ENCODE measurements at places on chromosomes 7 and 10. TPM values are rescaled to one million over a fixed set of nuclear protein-coding genes. Genes with fewer than 3 reads are reported as not detected.

Gene MLLT10
- total RNA-seq, result 102 TPM

Gene PHKG1
- total RNA-seq, result 4.7 TPM

Gene SFMBT2
- 18.4 TPM for total RNA-seq

Gene ENTPD7
- total RNA-seq, result 16.7 TPM

Gene SPDYE2B
- not detected for total RNA-seq

Gene THNSL1
- total RNA-seq, result 13.0 TPM

Gene MYL7
- total RNA-seq, result not detected

Gene SEC61A2
- total RNA-seq, result 35.6 TPM

Gene PILRA
- total RNA-seq, result 1.8 TPM

Gene ZNF32
- 51.3 TPM for total RNA-seq

Gene RELN
- total RNA-seq, result 144 TPM

Gene FXYD4
- total RNA-seq, result not detected

Gene HHEX
- 2.9 TPM for total RNA-seq

Gene IDI2
- total RNA-seq, result not detected

Gene FGL2
- total RNA-seq, result 34.0 TPM

Gene CALHM3
- total RNA-seq, result not detected

Gene OLAH
- total RNA-seq, result 0.93 TPM

Gene CEP55
- total RNA-seq, result 7.3 TPM
